Left lobe of liver (tissue), 2 donors: ENCODE measurements at places on chromosomes 7 and 10. TPM values are rescaled to one million over a fixed set of nuclear protein-coding genes. Genes with fewer than 3 reads are reported as not detected.

- no peak for DNase-seq
These were observed 142.0 kb downstream of the DOCK1 start for GRCh38 chr10:127046975-127047877.

DNA sequence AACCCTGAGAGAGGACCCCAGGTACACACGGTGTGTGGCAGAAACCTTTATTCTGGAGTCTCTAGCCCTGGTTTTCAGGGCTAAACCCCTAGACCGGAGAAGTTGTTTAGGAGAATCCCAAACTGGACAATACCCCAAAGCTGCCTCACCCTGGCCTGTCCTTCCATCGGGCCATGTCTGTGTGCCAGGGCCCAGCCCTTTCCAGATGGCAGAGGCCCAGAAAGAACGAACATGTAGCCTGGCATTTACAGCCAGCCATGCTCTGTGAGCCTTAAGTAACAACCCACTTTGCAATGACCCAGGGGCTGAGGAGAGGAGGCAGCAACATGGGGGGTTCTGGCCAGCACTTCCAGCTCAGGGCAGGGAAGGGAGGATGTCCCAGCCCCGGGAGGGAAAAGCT lies 142.1 kb downstream of the NEURL1 start:
- DNase-seq: peak; percentile 60

DNA sequence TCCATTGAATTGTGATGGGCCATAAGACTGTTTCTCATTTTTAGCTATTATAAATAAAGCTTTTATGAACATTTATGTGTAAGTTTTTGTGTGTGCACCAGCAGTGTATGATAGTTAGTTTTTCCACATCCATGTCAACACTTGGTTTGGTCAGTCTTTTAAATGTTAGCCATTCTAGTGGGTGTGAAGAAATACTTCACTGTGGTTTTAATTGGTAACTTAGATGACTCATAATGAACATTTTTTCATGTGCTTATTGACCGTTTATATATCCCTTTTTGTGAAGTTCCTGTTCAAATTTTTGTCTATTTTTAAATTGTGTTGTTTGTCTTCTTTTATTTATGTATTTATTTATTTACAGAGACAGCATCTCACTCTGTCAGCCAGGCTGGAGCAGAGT lies 23.6 kb upstream of the PDK4 start:
- DNase-seq: no peak

DNA sequence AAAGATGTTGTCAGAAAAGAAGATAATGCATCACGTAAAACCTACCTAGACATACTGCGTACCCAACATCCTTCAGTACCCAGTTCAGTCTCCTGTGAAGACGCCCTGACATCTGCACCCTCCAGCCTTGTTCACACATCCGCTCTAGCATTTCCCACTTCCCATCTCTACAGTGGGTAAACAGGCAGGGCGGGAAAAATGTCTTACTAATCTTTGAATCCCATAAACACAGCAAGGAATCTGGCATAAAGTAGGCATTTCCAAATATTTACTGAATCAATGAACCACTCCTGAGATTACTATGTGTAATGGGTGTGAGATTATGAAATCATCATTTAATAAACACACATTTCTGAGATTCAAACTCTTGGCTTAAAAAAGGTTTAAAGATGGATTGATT lies 132.8 kb downstream of the GLI3 start:
- no peak for DNase-seq

- DNase-seq: no peak
These were observed 95.3 kb downstream of the CPED1 start for GRCh38 chr7:121083790-121084251.

- no peak for DNase-seq
These were observed 122.8 kb upstream of the GDF10 start for GRCh38 chr10:47176903-47177868.

DNA sequence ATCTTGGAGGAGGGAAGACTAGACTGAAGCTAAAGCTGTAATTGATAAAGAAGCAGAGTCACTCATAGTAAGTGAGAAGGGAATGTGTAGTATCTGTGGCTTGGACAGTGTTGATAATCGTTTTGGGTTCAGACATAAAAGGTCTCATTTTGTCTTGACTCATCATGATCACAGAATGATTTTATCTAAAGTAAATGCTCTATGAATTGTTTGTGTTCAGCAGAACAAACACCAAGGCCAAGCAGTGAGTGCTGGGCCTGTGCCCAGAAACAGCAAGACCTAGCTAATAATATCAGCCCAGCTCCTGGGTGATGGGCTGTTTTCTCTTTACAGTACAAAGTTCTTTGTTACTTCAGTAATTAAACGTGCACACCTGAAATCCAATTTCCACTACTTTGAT lies 26.7 kb upstream of the CD36 start:
- peak; percentile 85 for DNase-seq

GRCh38 chr10:6813306-6813705 lies 233.2 kb upstream of the PRKCQ start:
- no peak for DNase-seq

DNA sequence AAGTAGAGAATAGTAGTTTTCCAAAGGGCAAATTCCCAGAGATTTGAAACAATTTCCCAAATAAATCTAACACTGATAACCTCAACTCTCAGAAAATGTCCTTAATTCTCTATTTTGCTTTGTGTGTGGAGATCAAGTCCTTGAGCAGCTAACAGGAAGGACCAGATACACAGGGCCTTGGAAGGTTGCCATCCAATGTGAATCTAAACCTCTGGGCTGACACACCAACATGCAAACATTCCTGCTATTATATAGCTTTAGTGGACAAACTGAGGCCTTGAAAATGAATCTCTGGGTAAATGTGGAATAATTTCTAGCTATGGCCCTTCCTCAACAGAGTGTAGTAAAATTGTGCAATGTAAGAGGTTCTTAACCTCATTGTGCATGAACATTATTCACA lies 44.1 kb upstream of the PARD3 start:
- DNase-seq: no peak

- DNase-seq: no peak
These were observed 1.3 kb downstream of the SORBS1 start for GRCh38 chr10:95559896-95560277.

GRCh38 chr7:18829858-18830285 lies 287.6 kb downstream of the TWIST1 start:
- no peak for DNase-seq

DNA sequence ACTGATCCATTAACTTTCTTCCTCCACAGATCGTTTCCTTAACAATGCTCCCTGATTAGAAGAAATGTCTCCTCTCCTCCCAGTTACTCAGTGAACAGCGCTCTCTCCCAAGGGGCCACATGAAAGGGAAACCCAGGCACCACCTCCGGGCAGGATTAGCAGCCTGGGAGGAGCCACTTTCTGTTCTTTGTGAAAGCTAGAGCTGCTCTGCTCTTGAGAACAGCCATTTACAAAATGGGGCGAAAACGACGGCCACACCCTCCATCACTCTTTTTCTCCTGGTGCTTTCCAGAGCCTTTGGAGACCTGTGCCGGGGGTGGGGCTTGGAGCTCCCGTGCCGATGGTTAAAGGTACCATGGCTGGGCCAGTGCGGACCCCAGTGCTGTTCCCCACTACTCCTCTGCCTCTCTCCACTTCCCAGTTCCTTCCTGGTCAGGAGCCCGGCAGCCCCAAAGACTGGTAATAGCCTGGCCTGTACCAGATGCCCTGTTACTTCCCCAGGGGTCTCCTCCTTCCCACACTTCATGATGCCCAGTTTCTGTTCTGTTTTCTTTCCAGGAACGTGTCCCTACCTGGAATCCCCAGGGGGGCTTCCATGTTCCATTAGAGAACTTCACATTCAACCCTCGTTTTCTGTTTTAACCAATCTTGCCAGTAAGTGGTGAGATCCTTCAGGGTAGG lies 402.9 kb upstream of the GALNT17 start:
- no peak for DNase-seq

GRCh38 chr7:27958933-27959548 lies 219.1 kb downstream of the TAX1BP1 start:
- DNase-seq: no peak

CPEB3 gene
- 12.7 TPM for total RNA-seq

C10orf143 gene
- 2.9 TPM for total RNA-seq

RBP3 gene
- not detected for total RNA-seq

CHST15 gene
- 12.8 TPM for total RNA-seq
